Lung (tissue), 17 donors: ENCODE measurements at places on chromosomes 7 and 10. TPM values are rescaled to one million over a fixed set of nuclear protein-coding genes. Genes with fewer than 3 reads are reported as not detected.
A peak's percentile ranks its signal among the peaks of the same experiment; 100 is the strongest.

Gene ACSM6
- not detected for polyA plus RNA-seq

Gene STAM
- 11.9 TPM for polyA plus RNA-seq

Gene LLCFC1
- polyA plus RNA-seq: 0.22 TPM

DNA sequence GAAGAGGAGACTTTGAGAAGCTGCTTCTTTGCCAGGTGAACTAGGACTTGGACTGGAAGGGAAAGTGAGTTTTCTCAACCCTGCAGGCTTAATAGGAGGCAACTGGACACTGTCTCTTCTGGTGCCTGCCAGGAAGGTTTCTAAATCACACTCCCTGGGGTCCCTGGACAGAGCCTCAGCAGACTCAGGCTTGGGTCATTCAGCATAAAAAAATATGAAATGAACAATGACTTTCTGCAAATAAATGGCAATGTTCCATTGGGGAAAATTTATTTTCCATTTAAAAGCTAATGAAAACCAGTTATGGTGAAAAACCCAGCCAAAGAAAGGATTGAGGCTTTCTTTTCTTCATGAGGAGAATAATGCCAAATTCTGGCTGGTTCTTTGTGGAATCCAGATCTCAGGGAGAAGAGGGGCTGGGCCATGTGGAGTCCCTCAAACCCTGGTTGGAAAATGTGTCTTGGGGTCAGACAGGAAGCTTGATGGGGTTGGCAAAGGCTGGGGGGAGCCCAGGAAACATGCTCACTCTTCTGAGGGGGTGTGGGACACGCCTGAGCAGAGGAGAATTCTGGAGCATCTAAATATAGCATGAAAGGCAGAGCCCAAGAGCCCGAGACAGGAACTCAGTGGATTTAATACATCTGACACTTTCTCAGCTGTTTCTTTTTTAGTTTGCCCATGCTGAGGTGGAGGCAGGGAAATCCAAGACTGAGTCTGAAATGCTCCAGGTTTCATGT lies 65.2 kb upstream of the EMX2 start:
- DNase-seq: no peak

- DNase-seq: no peak
These were observed 218.7 kb downstream of the ABCA13 start for GRCh38 chr7:48389977-48390376.

DNA sequence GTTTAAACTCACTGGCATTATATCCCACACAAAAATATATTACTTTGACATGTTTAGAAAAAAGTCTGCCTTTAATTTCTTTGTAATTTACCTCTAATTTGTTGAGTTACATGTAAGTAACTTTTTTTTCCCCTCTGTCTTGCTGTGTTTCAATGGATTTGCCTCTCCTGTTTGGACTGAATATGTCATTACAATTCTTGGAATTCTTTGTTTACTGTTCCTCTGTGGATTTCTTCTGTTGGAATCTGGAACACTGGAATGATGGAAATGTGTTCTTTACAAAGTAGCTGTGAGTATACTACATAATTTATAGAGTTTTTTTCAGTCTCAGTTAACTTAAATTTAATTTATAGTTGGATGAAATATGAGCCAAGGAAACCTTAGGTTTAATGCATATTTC lies 30.4 kb downstream of the SEPTIN7 start:
- peak; percentile 29 for DNase-seq

DNA sequence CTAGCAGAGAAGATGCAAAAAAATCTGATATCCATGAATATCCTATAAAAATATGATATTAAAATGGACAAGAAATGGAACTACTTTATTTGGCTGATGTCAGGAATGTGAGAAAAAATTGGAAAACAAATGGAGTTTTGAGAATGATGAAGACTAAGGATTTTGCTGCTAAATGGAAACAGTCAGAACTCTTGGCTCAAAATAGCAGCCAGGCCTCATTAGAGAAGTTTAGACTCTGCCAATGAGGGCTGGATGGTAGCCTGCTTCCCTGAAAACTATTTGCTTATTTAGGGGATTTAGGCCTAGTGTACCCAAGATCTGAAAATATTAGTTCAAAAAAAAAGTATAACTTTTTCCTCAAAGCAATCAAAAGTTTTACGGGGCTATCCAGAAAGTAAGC lies 458.5 kb downstream of the TFEC start:
- no peak for DNase-seq

- no peak for DNase-seq
These were observed 329.2 kb upstream of the ZMIZ1 start for GRCh38 chr10:78739444-78740053.
